ENCODE measurements at places on chromosomes 13 and 19.
A peak's percentile ranks its signal among the peaks of the same experiment; 100 is the strongest.

- DNase-seq = no peak
Measured at GRCh38 chr13:85729296-85729695, 69.9 kb downstream of the SLITRK6 start.

DNA sequence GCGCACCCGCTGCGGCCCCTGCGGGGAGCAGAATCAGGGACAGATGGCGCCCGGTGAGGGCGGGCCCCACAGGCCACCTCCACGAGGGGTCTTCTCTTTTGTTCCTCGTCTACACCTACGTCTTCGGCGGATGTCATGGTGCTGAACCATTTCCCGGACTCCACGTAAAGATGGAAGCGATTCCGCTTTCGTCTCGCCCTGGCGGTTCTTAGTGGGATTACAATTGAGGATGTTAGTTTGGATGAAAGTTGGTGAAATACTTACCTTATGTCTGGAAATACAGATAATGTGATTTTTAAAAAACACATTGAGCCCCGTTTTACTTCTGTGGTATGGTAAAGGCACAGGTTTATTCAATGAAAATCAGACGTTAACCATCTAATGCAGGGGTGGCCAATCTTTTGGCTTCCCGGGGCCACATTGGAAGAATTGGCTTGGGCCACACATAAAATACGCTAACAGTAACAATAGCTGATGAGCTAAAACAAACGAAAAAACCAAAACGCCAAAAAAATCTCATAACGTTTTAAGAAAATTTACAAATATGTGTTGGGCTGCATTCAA is 1.4 kb upstream of the ZMYM5 start:
- DNase-seq = no peak

- no peak for DNase-seq
Measured at GRCh38 chr13:93614776-93615175, 388.2 kb downstream of the GPC6 start.

DNA sequence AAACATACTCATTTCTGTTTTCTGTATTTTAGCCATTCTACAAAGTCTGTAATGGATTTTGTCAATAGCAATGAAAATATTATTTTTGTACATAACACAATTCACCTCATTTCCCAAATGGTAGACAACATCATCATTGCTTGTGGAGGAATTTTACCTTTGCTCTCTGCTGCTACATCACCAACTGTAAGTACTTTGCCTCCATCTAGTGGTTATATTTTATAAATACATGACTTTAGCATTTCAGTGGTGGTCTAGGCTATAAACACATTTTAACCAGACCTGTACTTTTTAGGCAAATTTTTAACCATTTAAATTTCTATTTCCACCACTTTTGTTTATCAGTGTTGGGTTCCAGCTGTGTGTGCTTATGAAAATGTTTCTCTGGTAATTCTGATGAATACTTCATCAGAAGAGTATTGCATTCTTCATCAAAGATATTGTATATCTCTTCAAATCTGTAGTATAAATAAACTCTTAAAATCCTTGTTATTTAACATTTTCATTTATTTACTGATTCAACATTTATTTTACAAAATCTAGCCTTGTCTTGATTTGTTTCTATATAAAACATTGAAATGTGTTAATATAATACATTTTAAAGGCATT is 222.4 kb downstream of the NBEA start:
- DNase-seq = peak; percentile 33

- no peak for DNase-seq
Measured at GRCh38 chr19:38528931-38529330, 88.8 kb downstream of the MAP4K1 start.

DNA sequence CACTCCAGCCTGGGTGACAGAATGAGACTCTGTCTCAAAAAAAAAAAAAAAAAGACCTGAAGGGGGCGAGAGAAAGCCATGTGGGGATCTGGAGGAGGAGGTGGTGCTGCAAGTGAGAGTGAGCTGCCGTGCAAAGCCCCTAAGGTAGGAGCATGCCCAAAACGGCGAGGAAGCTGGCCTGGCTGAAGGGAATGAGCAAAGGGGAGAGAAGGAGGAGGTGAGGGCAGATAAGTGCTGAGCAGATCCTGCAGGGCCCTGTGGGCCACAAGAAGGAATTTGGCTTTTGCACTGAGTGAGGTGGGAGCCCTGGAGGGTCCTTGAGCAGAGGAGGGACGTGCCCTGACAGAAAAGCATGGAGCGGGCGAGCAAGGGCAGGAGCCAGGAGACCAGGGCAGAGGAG is 19.4 kb upstream of the ADGRE5 start:
- peak; percentile 63 for DNase-seq

GRCh38 chr13:74287724-74288169 is 153.5 kb upstream of the KLF12 start:
- DNase-seq = no peak

- DNase-seq = no peak
Measured at GRCh38 chr19:45959517-45960025, 14.1 kb downstream of the NOVA2 start.

DNA sequence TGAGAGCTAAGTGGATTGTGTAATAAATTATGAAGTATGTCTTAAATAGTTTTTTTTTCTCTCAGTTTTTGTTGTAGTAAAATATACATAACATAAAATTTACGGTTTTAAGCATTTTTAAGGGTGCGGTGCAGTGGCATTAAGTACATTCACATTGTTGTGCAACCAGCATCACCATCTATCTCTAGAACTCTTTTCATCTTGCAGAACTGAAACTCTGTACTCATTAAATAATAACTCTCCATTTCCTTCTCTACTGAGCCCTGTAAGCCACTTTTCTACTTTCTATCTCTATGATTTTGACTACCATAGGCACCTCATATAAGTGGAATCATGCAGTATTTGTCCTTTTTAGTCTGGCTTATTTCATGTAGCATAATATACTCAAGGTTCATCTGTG is 87.1 kb downstream of the GJA3 start:
- no peak for DNase-seq

- no peak for DNase-seq
Measured at GRCh38 chr13:45521297-45521696, 56.6 kb downstream of the COG3 start.

GRCh38 chr13:79407349-79407979 is 1.4 kb upstream of the RBM26 start:
- DNase-seq = no peak

DNA sequence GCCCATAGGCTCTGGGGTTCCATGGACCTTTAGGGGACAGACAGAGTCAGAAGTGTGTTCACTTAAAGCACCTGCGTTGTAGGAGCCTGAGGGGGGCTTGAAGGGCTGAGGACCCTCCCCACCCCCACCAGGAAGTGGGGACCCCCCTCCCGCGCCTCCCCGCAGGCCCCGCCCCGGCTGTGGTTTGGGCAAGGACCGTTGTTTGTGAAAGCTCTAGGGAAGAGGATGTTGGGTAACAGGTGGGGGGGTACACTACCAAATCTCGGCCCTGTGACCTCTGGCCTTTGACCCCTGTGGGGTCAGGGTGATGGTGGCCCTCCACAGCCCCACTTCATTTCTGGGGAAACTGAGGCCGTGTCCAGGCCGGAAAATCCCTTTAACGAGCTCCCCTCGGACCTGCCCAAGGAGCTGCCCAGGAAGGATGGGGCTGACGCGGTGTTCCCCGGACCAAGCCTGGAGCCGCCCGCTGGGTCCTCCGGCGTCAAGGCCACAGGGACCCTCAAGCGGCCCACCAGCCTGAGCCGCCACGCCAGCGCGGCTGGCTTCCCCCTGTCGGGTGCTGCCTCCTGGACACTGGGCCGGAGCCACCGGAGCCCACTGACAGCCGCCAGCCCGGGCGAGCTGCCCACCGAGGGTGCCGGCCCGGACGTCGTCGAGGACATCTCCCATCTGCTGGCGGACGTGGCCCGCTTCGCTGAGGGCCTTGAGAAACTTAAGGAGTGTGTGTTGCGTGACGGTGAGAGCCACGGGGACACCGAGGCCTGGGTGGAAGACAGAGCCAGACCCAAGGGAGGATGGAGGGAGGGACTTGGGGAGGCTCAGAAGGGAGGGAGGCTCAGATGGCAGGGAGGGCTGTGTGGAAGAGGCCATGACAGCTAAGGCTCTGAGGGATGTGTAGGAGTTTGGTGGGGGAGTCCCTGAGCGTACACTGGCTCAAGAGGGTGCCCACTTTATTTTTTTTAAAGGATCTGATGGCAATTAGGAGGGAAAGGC is 1.3 kb downstream of the ARHGAP45 start:
- no peak for DNase-seq

GRCh38 chr19:13860679-13861391 is 16.1 kb upstream of the NANOS3 start:
- no peak for DNase-seq

DNA sequence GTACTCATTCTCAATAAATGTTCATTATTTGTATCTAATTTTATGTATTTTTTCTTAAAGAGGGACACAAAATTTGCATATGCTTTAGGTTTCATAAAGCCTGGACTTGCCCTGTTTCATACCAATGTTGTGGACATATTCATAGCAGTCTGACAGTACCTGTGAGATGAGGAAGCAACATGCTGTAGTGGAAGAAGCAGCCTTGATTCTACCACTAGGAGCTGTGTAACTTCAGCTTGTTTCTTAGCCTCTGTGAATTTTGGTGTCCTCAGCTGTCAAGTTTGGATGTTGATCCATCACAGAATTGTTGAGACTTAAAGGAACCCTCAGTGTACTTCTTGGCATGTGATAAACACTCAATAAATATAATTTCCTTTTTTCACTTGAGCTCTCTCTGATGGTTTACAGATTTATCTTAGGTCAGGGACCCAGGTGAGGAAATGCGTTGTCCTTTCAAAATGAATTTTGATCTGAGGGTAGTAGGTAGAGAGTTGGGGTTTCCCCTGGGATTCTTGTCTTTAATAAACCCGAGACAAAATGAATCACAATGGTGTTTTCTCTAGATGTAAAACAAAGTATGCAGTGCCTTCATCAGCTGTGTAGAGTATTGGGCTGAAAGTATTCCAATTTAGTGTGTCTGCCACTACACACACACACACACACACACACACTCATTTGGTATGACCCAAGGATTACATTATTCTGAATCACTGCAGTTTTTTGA is 152.1 kb downstream of the KCNRG start:
- DNase-seq = no peak

- no peak for DNase-seq
Measured at GRCh38 chr19:3098141-3098514, 4.0 kb downstream of the GNA11 start.

- DNase-seq = peak; percentile 14
Measured at GRCh38 chr13:82654861-82655855, 1227.1 kb downstream of the SLITRK1 start.

DNA sequence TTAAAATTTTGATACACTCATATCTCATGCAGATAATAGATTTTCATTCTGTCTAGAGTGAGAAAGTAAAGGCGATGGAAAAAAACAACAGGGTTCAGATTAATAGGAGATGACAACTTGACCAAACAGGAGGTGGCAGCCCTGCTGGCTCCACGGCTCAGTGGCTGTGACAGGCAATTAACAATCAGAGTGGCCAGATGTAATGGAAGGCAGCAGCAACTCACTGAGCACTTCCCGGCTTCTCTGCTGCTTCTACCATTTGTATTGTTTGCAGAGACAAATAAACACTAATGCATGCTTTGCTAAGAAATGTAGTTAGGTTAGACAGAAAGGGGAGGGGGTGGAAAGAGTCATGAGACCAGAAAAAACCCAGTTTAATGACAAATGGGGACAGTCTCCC is 473.0 kb upstream of the SLC10A2 start:
- peak; percentile 26 for DNase-seq

- no peak for DNase-seq
Measured at GRCh38 chr13:50126263-50126992, 111.2 kb downstream of the KCNRG start.

DNA sequence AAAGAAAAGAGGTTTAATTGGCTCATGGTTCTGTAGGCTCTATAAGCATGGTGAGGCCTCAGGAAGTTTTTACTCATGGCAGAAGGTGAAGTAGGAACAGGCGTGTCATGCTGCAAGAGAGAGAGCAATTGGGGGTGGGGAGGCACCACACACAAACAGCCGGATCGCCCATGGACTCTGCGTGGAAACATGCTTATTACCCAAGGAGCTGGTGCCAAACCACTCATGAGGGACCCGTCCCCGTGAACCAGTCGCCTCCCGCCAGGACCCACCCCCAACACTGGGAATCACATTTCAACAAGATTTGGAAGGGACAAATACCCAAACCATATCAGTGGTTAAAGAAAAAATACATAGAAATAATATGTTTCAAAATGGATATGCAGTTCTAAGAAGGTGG is 174.6 kb upstream of the RNF113B start:
- DNase-seq = no peak

- DNase-seq = no peak
Measured at GRCh38 chr13:48405875-48406274, 7.0 kb downstream of the LPAR6 start.

- no peak for DNase-seq
Measured at GRCh38 chr19:34336781-34337271, 28.2 kb upstream of the GPI start.
